ENCODE measurements at places on chromosomes 13 and 19.

DNA sequence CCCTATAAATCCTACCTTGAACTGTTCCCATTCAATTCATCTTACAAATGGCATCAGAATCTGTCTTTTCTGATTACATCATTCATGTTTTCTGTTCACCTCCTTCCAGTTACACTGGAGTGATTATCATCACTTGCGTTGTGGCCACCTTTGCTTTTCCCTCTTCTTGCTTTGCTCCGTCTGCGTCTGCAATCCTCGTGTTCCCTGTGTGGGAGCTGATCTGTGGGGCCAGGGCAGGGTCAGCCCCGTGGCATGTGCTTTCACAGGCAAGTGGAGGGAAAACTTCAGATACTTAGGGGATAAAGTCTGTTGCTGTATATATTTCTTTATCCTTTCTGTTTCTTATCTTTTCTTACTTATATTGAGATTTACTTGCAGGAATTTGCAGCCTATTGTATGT lies 277.7 kb downstream of the SLC7A1 start:
- H3K27me3 ChIP-seq: no peaks in the 10 kb centered on the region
- H3K4me1 ChIP-seq: no peaks in the 10 kb centered on the region
- no peaks in the 10 kb centered on the region for H3K36me3 ChIP-seq
- H3K27ac ChIP-seq: no peak overlapping the region
- DNase-seq: no peak

- no peak overlapping the region for H3K4me3 ChIP-seq
- no peak overlapping the region for H3K27ac ChIP-seq
- no peaks in the 10 kb centered on the region for H3K27me3 ChIP-seq
- H3K4me1 ChIP-seq: no peaks in the 10 kb centered on the region
- H3K36me3 ChIP-seq: no peaks in the 10 kb centered on the region
- DNase-seq: no peak
Observed at GRCh38 chr13:89603187-89603586, 1744.3 kb upstream of the MIR17HG start.

GRCh38 chr19:13507053-13507611 lies 853 bp upstream of the CACNA1A start:
- H3K36me3 ChIP-seq: no peaks in the 10 kb centered on the region
- no peak overlapping the region for H3K27ac ChIP-seq
- H3K4me3 ChIP-seq: no peak overlapping the region
- peaks cover 8% of the 10 kb centered on the region for H3K4me1 ChIP-seq
- DNase-seq: no peak
- peaks cover 5% of the 10 kb centered on the region for H3K27me3 ChIP-seq

DNA sequence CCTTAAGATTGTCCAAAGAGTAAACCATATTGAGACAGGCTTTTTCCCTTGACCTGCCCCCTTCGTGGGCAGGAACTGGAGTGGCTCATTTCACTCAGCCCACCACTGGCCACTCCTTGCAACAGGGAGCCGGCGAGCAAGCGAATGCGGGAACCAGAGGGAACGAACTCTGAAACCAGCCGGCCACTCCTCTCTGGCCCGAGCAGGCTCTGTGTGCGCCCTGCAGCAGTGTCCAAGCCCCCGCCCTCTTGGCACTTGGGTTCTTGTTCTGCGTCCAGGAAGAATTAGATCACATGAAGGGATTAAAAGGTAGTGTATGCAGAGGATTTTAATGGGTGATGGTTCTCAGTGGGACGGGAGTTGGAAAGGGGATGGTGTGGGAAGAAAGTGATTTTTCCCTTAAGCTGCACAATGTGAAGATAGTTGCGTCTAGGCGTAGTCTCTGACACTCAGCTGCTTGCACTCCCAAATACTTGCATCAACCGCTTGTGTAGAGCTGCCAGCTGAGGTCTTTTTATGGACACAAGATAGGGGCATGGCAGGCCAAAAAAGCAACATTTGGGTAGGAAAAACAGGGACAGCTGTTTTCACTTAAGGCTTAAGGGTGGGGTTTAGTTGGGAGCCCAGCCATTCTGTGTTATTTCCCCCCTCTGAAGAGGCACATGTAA lies 1209.7 kb upstream of the PCDH20 start:
- no peak overlapping the region for H3K4me3 ChIP-seq
- H3K36me3 ChIP-seq: no peaks in the 10 kb centered on the region
- H3K27ac ChIP-seq: no peak overlapping the region
- no peaks in the 10 kb centered on the region for H3K4me1 ChIP-seq

Measured in vagina (tissue), 2 donors.